ENCODE measurements at places on chromosomes 4 and X. TPM values are rescaled to one million over a fixed set of nuclear protein-coding genes. Genes with fewer than 3 reads are reported as not detected.

C4orf50 gene
- not detected for total RNA-seq

TCEANC gene
- 1.9 TPM for total RNA-seq

TMEM144 gene
- total RNA-seq: 5.3 TPM

NDUFB11 gene
- total RNA-seq: 43.3 TPM

BTC gene
- total RNA-seq: 3.1 TPM

AFF2 gene
- total RNA-seq: 0.24 TPM
